ENCODE measurements at places on chromosomes 3 and 15.

GRCh38 chr3:30199096-30199759 is 407.2 kb upstream of the TGFBR2 start:
- peak; percentile 63 for DNase-seq

- no peak for DNase-seq
These were observed 341.6 kb downstream of the KCNH8 start for GRCh38 chr3:19489936-19490335.

- DNase-seq = no peak
These were observed 29.4 kb downstream of the EEFSEC start for GRCh38 chr3:128182656-128183055.

DNA sequence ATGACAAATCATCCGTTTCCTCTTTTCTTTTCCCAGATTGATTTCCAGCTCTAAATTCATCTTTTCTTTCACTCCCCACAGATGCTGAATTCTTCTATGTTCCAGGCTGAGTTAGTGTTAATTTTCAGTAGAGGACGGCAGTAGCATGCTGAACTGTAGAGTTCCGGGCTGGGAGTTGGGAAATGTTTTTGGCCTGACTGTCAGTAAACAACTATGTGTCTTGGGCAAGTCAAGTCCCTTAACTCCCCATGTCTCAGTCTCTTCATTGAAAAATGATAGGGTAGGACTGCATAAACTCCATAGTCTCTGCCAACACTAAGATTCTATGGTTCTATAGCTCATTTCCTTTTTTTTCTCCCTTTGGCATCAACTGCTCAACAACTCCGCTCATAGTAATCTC is 333.9 kb downstream of the TIGIT start:
- DNase-seq = no peak

DNA sequence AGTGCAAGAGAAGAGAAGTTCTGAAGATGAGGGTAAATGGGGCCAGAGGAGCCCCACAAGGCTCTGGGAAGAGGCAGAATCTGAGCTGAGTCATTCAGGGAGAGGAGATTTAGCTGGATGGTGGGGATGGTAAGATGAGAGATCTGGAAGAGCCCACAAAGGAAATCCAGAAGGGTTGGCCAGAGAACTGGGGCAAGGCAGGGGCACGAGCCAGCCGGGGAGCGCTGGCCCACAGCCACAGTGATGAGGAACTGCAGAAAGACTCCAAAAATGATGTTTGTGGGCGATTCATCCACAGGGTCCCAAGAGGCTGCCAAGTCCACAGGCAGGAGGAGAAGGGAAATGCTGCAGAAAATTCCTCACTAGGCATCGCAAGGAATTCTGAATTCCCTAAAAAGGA is 75.9 kb upstream of the ATP2B2 start:
- DNase-seq = no peak

- no peak for DNase-seq
These were observed 174.7 kb downstream of the UACA start for GRCh38 chr15:70588613-70589012.

DNA sequence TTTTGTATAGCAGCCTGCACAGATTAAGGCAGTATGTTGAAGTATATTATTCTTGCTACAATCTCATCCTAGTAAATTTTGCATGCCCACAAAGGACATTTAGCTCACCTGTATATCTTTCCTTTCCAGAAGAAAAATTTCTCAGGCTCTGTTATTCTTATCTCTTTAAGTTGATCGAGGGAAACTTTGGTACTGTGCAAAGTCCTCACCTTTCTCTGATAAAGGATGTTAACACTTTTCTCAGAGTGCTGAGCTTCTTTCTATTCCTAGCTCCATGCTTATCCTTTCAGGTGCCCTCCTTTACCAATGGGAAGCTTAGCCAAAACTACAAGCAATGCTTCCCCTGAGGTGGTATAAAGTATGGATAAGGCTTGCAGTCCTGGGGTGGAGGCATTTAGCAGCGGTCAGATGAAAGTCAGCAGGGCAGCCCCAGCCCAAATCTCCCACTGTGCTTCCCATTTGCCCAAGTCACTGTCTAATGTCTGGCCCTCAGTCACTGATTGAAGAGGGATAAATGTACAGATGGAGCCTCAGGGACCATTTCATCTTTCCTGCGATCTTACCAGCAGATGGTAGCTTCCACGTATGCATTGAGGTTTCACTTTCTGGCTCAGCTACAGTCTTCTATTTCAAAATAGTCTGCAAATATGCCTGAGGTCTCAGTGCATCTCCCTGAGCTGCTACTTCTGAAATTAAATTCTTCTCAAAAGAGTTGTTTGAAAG is 127.8 kb upstream of the P2RY1 start:
- DNase-seq = no peak

DNA sequence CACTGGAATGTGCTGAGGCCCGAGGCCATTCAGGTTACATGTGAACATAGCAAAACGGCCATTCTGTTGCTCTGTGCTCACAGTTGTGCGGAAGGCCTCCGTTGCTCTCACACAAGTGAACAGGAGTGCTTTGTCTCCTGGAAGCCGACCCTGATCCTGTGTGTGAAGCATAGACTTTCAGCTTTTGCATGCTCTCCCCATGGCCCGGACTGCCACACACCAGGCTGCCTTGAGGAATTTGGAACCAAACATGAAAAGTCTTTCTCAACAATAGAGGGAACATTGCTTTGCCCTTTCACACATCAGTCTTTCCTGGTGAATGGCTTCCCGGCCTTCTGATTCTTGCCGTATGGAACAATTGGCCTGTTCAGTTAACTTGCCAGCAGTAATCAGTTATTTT is 154.8 kb upstream of the LRIG1 start:
- no peak for DNase-seq

- no peak for DNase-seq
These were observed 2.7 kb upstream of the CSK start for GRCh38 chr15:74779162-74779648.

DNA sequence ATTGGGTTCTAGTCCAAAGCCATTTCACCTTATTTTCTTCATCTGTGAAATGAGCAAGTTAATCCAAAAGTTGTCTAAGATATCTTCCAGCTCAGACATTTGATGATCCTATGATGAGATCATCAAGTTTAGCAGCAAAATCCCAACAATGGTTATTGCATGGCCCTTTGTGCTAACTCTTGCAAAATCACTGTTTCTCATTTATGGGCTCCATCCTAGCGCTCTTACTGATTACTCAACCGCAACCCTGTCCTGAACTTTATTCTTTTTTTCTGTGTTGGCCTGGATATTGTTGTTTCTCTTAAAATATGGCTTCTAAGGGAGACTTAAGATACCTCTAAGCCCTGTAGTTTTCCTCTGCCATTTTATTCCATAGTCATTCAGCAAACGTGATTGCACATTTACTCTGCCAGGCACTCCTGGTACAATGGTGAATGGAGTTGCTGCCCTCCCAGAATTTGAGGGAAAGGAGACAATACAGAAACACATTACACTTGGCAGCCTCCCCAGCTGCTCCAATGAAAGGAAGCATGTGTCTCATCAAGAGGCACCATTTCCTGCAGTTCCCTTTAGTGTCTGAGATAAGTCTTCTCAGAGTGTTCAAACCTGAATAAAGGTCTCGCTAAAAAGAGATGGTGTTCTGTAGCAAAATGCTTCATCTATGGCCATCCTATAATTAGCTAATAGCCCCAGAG is 4.4 kb downstream of the GXYLT2 start:
- no peak for DNase-seq

GRCh38 chr3:181009225-181009624 is 19.7 kb upstream of the DNAJC19 start:
- no peak for DNase-seq

DNA sequence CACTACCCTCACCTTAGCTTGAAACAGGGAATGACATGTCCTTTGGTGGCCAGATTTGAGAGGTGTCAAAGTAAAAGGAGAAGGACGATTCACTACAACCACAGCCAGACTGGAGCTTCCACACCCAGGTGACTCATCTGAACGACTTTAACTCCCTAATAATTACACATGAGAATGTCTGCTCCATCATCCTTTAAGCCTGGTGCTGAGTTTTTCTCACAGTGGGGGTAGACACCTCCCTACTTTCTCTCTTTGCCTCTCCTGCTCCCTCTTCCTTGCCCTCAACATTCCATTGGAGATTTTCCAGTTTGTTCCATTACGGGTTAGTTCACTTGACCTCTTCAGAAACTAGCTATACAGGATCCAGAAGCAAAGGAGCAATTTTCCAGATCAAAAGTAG is 154.3 kb upstream of the BHLHE40 start:
- DNase-seq = no peak

DNA sequence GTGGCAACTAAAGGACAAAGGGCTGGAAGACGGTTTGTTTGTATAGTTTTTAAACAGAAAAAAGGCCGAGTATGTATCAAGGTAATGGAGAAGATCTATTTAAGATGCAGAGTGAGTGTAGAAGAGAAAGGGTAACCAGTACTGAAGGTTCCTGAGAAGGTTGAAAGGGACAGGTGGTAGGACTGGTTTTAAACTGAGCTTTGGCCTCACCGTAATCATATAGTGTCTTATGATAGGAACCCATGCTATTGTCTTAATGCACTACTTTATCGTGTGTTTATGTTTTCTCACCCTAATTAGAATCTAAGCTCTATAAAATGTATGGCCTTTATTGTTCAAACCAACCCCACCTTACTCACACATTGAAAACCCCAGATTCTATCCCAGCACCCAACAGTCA is 32.7 kb downstream of the FHIT start:
- DNase-seq = no peak

GRCh38 chr3:150217691-150218090 is 190.4 kb upstream of the TSC22D2 start:
- no peak for DNase-seq

DNA sequence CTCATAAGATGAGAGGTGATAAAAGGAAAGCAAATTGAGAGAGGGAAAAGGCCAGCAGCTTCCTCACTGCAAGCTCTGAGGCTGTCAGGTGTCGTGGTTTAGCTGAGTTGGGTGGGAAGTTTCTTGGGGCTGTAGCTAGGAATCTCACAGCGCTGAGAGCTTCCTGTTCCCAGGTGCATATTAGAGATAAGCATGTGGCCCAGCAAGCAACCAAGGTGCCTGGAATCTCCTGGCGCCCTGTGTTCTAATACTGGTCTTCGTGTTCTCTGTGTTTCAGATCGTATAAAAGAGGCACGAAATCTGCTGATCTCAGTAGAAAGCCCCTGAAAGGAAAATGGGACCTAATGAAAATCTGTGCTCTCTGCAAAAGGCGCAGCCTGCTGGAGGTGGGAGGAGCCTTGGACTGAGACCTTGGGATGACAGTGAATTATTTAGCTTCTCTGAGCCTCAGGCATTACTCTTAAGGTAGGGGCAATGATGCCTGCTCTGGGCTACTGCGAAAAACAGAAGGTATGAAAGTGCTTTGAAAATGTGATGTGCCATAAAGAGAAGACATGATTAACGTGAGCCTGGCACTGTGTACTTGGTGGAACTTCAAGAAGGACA is 499.9 kb downstream of the TBL1XR1 start:
- DNase-seq = no peak

GRCh38 chr3:159447841-159448240 is 540.8 kb upstream of the IL12A start:
- no peak for DNase-seq

GRCh38 chr3:27467545-27467944 is 16.6 kb downstream of the SLC4A7 start:
- no peak for DNase-seq

- no peak for DNase-seq
These were observed 446.5 kb downstream of the GRM7 start for GRCh38 chr3:7307410-7307809.

- no peak for DNase-seq
These were observed 118.2 kb downstream of the ADAM10 start for GRCh38 chr15:58631319-58631718.

DNA sequence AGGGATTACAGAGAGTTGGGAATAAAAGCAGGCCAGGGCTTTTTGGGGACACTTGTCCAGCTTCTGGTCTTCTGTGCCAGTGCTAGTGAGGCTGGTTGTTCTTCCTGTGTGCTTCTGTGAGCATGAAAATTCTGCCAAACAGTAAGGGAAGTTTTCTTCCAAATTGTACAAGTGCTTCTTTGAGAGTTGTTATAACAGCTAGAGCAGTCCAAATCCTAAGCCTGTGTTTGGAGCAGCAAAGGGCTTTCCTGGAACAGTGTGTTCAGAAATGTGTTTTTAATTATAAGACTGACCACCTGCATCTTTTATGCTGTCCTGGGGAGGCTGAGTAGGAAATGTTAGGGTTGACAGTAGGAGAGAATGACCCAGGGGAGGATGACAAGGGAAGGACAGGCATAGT is 223.0 kb upstream of the P2RY1 start:
- no peak for DNase-seq

- DNase-seq = no peak
These were observed 81.2 kb downstream of the ANP32A start for GRCh38 chr15:68739390-68740080.

DNA sequence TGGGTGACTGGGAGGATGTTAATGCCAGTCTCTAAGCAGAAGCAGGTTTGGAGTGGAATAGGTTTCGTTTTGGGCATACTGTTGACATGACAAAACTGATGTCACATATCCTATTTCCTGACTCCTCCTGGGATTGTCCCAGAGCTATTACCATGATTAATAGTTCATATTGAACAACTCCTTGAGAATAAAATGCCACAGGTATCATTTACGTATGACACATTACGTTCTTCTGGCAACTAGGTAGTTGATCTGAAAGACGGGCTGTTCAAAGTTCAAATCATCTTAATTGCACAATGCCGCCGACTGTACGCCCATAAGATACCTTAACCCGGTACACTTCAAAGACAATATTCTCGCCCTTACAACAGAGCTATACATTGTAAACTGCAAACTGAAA is 1.4 kb upstream of the RAB5A start:
- DNase-seq = no peak

DNA sequence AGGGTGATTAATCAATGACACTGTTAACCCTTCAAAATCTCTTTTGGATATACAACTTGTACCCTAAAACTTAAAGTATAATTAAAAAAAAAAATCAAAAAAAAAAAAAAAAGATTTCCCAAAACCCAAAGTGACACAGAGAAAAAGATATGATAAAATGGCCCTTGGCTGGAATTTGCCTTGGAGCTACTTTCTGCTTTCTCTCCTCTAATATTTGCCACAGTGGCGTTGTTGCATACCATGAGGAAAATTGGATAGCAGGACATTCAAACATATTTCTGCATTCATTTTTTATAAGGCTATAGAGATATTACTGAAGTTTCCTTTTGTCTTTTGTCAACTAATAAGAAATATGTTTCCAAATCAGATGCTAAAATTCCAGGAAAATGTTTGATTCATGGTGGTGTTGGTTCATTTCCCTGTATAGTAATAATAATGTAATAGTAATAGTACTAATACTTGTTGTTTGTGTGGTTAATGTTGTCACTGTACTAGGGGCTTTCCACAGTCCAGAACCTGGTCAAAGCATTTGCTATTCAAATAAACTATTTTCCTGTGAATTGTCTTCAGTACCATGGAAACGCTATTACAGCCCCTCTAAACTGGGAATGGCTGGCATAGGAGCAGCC is 441.3 kb upstream of the THBS1 start:
- DNase-seq = no peak

DNA sequence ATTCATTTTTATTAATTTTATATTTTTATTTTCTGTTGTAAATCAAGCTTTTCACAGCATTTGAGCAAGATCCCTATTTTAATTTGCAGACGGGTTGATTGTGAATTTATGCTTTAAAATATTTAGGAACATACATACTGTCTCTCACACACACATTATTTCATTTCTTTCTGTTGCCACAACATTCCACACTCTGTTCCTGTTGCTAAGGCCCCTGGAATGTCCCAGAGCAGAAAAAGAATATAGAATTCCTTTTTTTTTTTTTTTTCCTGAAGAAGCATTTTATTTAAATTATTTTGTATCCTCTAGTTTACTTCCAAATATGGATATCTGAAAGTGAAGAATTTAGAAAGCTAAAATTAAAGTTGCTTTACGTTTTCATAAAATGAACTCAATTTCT is 36.8 kb upstream of the SCAANT1 start:
- DNase-seq = no peak

- no peak for DNase-seq
These were observed 238.5 kb upstream of the LRRN1 start for GRCh38 chr3:3560591-3561311.

All from stimulated activated CD4-positive, alpha-beta T cell treated with anti-CD3 and anti-CD28 coated beads, Interleukin-1b, Interleukin-23, amount 100 ng/mL, for 24 hours (primary cell).